Activated naive CD4-positive, alpha-beta T cell treated with anti-CD3 and anti-CD28 coated beads, Interleukin-2, amount 50 U/mL, for 16 hours (primary cell): ENCODE measurements at places on chromosomes 1 and 21.
A peak's percentile ranks its signal among the peaks of the same experiment; 100 is the strongest.

GRCh38 chr1:232562855-232563510 lies 67.0 kb downstream of the SIPA1L2 start:
- no peak for DNase-seq

GRCh38 chr1:33374336-33375105 lies 53.6 kb upstream of the A3GALT2 start:
- no peak for DNase-seq

GRCh38 chr1:160657250-160657781 lies 10.5 kb upstream of the SLAMF1 start:
- DNase-seq: no peak

- DNase-seq: no peak
Observed at GRCh38 chr1:214044438-214045214, 56.9 kb downstream of the PROX1 start.

- DNase-seq: no peak
Observed at GRCh38 chr1:205444931-205445645, 10.8 kb downstream of the BLACAT1 start.

GRCh38 chr1:92509619-92510018 lies 22.9 kb upstream of the GFI1 start:
- DNase-seq: no peak

GRCh38 chr1:235161685-235162327 lies 756 bp upstream of the RBM34 start:
- no peak for DNase-seq

DNA sequence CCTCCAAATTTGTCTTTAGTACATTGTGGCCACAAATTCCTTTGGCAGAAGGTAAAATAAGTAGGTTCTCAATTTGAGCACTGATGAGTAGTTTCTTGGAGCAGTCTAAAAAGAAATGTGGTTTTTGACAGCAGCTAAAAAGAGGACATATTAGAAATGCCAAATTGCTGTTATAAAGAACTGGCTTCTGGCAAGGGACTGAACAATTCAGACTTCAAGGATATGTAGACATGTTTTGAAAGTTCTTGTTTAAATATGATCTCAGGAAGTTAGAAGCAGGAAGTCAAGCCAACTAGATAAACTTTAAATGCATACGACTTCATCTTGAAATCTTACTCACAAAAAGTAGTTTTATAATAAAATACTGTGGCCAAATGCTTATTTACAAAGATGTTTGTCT lies 18.8 kb downstream of the C1orf52 start:
- no peak for DNase-seq

DNA sequence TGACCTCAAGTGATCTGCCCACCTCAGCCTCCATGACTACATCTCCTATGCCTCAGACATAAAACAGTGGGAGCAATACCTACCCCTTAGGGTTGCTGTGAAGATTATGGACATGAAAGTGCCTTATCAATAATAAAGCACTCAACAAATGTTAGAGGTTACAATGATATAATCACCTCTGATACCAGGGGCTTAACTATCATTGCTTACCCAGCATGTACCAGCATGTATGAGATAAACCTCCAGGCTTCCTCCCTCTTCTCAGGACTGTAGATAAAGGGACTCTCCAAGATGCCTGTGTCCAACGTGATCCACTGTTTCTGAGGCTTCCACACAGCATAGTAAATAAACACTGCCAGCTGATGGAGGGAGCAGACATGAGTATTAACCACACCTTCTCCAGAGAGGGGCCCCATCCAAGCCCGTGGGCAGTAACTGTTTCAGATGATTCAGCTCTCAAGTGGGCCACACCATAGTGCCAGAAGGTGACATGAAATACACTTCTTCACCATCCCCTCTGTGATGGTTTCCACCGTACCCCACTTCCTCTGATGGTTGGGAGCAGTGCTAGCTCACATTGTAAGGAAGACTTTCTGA lies 26.2 kb downstream of the RHBDL2 start:
- DNase-seq: no peak

- no peak for DNase-seq
Observed at GRCh38 chr1:5947978-5948680, 44.1 kb downstream of the NPHP4 start.

- no peak for DNase-seq
Observed at GRCh38 chr1:58466630-58467241, 79.8 kb downstream of the OMA1 start.

GRCh38 chr1:1677718-1678580 lies 14.6 kb downstream of the SLC35E2B start:
- peak; percentile 61 for DNase-seq

DNA sequence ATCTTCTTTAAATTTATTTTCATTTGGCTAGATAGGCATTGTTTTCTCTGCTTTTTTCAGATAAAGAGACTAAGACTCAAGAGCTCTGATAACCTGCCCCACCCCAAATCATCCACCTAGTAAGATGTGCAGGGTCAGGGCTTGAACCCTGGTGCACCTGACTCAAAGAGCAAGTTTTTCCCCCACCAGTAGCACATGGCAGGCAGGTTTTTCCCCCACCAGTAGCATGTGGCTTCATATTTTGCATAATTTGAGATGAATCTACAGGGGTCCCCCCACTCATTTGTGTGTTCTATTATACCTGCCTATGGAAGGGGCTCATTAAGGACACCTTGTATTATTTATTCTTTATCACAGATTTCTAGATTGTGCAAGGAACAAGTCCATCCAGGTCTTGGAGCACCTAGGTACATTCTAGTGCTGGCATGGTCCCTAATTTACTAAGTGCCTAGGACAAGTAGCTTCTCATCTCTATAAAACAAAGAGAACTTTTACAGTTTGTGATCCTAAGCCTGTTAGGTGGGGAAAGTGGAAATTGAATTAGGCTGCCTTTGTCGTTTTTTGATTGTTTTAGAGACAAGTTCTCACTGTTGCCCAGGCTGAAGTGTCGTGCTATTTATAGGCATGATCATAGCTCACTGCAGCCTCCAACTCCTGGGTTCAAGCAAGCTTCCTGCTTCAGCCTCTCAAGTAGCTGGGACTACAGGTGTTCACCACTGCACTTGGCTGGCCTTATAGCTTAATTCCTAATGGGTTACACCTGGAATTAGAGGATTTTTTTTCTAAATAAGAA lies 13.2 kb upstream of the CTSE start:
- no peak for DNase-seq

- no peak for DNase-seq
Observed at GRCh38 chr1:42423681-42424080, 32.1 kb downstream of the ZMYND12 start.

GRCh38 chr1:7684132-7684531 lies 87.0 kb upstream of the VAMP3 start:
- DNase-seq: no peak

DNA sequence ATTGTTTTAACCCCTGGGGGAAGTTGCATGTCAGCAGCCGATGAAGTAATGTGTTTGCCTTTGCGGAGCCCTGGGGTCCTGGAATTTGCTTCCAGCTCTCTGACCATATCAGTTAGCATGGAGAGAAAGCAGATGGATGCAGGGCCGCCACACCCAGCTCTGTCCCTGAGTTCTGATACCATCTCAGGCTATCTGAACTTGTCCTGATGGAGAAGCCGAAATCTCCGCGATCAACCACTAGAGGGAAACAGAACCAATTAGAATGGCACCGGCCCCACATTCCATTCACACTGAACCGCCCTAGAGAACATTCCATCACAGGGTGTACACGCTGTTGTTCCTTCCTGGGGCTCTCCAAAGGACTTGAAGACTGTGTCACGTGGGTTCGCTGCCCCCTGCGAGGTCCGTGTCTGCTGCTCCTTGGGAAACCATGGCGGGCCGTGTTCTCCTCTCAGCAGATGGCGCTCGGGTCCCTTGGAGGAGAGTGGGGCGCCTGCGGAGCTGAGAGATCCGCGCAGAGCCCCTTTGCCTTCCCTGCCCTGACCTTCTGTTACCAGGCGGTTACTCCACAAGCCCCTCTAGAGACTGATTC lies 75.4 kb downstream of the ABCA4 start:
- peak; percentile 34 for DNase-seq

- DNase-seq: no peak
Observed at GRCh38 chr1:154978360-154978759, 3.9 kb downstream of the CKS1B start.

- no peak for DNase-seq
Observed at GRCh38 chr1:67415041-67415440, 15.2 kb downstream of the SERBP1 start.

DNA sequence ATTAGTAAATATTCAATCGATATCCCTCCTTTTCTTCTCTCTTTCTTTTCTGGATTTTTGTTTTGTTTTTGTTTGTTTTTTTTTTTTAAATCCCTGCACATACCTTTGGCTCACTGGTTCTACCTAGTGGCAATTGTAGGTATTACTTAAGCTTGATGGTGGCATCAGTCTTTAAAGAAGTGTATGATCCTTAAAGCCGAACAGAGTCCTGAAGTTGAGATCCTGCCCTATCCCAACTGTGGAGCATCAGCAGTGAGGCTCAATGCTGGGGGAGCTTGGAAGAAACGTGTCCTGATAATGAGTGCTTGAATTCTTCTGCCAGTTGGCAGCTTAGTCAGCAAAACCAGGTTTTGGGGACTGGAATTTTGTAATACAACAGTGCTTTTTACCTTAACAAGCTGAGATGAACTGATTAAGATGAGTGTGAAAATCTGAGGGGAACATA lies 60.8 kb downstream of the FASLG start:
- DNase-seq: no peak

DNA sequence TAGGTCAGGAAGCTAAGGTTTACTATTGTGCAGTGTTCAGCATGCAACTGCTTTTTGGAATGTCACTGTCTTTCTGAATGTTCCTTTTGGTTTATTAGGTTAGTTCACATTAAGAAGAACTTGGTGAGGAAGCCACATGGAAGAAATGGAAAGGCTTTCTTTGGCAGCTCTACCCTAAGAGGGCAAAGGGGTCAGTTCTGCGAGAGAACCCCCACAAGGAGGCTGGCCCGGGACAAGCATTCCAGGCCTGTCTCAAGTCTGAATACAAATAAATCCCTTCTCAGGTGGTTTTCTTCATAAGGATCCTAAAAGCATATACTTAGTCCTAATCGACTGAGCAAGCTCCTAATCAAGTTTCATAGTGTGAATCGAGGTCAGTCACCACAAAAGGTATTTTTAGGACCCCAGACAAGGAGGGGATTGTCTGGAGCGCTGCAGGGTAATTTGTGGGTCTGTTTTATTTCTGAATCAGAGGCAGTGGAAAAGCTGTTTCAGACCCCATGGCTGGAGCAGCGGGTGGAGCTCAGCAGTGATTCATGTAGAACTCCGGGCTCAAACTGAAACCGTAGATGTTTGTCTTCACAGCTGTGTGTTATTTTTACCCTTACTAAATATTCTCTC lies 63.3 kb downstream of the ERG start:
- DNase-seq: no peak

DNA sequence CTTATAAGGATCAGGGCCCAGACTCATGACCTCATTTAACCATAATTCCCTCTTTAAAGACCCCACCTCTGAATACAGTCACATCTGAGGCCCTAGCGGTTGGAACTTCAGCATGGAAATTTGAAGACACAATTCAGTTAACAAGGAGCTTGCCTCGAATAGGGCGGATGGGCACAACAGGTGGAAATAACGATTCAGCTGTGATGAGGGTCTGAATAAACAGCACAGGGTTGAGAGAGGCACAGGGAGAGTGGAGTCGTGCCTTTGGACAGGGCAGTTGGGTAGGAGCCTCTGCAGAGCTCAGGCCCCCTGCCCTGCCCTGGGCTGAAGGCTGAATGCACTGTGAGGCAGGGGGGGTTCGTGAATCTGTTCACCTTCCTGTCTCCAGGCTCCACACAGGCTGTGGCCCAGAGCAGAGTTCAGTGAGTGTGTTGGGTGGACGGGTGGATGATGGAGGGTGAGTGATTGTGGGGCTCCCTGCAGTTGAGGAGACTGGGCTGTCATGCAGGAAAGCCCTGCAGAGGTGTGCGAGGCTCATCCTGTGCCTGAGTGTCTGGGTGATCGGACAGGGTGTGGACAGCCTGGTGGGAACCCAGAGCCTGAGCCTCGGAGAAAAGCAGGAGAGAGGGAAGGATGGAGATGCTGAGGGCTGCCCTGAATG lies 243.1 kb downstream of the FOXD2 start:
- no peak for DNase-seq

DNA sequence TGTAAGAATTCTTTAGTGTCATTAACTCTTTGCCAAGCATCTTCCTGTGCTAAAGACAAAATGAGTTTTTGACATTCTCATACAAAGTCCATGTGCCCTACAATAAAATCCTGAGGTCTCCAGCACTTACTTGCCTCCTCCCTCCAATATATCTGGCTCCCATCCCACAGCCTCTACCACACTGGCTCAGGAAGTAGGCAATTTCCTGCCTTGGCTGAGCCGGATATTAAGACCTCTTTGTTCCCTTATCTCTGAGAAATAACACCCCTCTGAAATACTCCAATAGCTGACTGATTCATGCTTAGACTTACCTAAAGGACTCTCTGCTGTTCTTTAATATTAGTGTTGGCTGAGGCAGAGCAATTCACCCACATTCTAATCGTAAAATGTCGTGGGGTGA lies 37.6 kb upstream of the GORAB start:
- no peak for DNase-seq
